Stimulated activated CD4-positive, alpha-beta T cell treated with anti-CD3 and anti-CD28 coated beads, TNF-alpha, amount 100 ng/mL, for 1 hour (primary cell): ENCODE measurements at places on chromosomes 3 and 15.

- no peak for DNase-seq
These were observed 33.1 kb downstream of the IL1RAP start for GRCh38 chr3:190546881-190547510.

GRCh38 chr15:37599156-37599555, 335.3 kb upstream of the TMCO5A start:
- DNase-seq = no peak

DNA sequence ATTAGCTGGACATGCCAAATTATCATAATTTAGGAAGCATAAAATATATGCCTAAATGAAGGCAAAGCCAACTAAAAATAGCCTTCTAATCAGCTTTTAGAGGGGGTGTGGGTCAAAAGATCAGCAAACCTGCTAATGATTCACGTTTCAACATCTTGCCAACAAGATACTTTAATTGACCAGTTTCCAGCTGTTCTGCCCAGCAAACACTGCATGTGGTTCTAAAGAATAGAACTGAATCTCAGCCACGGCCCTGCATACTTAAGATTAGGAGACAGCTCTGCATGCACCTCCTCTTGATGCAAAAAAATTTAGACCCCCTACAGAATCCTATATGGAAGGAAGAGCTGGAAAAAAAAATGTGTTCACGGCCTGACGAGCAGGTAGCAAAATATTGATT, 500.5 kb downstream of the TBL1XR1 start:
- no peak for DNase-seq

DNA sequence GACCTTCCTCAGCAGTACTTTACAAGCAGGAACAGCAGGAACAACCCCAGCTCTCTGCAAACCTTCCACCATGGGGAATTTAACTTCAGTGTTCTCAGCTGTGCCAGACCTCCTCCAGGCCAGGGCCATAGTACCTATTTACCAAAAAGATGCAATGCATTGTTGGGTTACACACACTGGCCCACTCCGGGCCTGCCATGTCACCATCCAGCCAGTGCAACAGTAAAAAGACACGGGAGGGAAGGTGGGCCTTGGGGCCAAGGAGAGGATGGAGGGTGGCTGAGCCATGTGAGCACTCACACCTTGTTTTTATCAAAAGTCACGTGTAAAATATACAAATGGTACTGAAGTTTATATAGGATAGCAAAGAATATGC, 157.0 kb downstream of the GABRB3 start:
- no peak for DNase-seq

DNA sequence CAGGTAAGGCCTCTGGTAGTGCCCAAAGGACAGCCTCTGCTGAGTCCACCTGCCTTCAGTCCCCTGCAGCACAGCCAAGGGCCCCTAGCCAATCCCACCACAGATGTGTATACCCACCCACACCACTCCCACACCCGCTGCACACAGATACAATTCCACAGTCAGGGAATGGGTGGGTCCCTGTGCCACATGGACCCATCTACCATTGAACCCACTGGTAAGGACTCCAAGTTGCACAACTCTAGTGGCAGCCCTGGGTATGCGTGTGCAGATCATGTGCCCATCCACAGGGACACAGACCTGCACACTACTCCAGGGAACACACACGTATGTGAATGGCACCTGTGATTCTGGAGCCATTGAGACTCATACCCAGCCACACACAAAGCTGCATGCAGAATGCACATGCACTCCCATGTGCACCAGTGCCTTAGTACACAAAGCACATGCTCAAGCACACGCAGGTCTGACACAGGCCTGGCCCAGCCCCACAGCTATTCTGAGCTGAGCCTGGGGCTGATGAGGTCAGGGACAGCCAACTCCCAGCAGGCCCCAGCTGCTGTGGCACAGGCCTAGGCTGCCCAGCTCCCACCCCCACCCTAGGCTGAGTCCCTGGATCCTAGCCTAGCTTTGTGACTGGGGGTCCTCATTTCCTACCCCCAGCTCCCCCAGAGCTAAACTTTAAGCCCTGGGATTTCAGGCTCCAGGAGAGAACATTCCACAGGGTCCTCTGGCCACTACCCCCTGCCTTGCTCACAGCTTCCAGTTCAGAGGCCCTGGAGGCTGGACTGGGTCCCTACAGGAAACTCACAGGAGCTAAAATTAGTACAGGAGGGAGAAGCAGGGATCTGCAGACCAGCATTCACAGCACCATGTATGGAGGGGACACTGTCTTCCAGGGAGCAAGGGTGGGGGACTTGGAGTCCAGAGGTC, 2.7 kb upstream of the ALS2CL start:
- DNase-seq = no peak
